Bone marrow (tissue), 2 donors: ENCODE measurements at places on chromosomes 5 and 9.
A peak's percentile ranks its signal among the peaks of the same experiment; 100 is the strongest.

DNA sequence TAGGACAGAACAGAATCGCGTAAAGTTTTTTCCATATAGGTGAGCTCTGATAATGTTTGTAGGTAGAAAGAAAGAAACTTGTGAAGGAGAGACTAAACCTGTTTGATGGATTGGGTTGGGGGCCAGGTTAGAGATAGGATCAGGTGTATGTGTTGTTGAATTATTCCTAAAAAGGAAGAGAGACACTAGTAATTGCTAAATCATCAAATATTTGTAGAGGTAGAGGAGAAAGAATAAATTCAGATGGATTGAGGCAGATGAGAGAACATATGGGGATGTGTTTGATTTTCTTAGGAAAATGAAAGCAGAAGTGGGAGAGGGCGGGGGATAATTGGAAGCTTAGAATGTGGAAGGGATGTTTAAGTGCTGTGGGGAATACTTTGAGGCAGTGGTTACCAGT, 7.7 kb downstream of the ZCCHC7 start:
- DNase-seq = no peak

- DNase-seq = no peak
These were observed 23.4 kb upstream of the MAMDC2 start for GRCh38 chr9:70020217-70020616.

- no peak for DNase-seq
These were observed 1068.5 kb upstream of the CDH10 start for GRCh38 chr5:25713259-25713658.

DNA sequence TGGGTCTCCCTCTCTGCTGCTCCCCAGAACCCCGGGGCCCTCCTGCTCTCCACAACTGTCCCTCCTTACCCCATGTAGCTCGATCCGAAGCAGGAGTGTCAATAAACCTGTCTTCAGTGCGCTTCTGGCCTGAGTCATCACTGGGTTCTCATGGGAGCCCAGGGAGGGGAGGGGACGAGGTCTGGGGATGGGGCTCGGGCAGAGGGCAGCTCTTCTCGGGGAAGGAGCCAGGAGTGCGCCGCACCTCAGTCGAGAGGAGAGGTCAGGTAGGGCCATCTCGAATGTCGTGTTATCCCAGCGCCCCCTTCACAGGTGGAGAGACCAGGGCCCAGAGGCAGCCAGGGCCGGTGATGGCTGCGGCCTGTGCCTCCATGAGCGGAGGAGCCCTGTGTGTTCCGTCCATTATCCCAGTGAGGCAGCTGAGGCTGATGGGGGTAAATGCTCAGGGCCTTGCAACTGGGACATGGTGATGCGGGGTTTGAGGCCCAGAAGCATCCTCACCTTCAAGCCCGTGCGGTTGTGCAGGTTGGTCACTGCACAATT, 52.1 kb downstream of the LRSAM1 start:
- DNase-seq = no peak

- DNase-seq = no peak
These were observed 134.7 kb downstream of the CDH6 start for GRCh38 chr5:31328040-31328733.

DNA sequence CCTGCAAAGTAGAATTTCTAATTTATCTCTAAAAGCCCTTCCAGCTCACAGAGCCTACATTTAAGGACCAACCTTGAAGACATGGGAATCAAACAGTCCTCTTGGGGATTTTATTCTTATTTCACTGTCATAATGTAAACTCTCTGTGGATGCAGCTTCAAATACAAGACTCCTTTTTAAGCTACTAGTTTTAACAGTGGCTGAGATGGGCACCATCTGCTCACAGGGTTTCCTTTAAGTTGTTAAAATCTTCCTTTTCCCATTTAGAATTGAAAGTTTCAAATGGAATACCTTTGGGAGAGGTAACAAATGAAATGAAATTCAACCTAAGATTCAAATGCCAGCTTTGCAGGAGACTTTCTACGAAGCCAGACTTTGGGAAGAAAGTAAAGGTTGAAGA, 243.7 kb downstream of the GLIS3 start:
- DNase-seq = no peak

DNA sequence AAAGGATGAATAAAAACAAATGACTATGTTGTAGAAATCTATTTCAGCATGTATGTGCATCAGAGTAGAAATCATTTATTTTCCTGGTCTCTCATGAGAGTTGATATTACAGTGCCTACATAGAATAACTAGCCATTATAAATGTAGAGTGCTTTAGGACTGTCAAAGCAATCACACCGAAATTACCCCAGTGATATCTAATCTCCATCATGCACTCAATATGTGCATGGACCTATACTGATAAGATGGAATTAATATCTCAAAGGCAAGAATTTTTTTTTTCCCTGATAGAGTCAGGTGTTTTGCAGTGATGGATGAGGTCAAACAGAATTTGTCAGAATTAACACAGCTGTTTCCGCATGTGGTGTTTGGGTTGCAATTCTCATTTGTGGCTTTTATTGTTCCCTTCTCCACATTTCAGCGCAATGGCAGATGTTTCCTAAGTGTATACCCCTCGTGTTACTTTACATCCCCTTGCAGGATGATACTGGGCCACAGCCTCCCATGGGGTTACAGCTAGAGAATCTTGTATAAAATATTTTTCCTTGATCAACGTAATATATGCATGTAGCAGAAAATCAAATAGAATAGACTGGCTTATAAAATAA, 298.8 kb downstream of the RASEF start:
- DNase-seq = peak; percentile 94

GRCh38 chr5:158127536-158127935, 268.6 kb upstream of the CLINT1 start:
- no peak for DNase-seq

DNA sequence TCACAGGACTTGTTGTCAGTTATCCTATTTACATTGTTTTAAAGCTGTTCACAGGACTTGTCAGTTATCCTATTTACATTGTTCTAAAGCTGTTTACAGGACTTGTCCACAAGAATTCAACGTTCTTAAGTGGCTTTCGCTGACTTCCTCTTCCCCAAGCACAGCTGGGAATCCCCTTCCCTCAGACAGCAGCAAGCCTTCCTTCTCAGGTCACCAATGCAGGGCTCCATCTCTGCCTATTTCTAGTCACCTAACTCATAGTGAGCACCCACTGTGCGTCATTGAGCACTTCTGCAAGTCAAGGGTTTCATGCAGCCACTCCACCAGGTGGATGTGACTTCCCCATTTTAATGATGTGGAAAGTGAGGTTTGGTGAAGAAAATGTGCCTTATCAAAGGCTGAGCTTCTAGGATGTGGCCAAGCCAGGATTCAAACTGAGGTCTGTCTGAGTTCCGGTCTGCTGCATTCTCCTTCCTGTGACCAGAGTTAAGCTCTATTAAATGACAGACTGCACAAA, 109.8 kb upstream of the ZNF462 start:
- peak; percentile 5 for DNase-seq

- DNase-seq = no peak
These were observed 36.7 kb downstream of the SLC27A6 start for GRCh38 chr5:129001841-129002526.

DNA sequence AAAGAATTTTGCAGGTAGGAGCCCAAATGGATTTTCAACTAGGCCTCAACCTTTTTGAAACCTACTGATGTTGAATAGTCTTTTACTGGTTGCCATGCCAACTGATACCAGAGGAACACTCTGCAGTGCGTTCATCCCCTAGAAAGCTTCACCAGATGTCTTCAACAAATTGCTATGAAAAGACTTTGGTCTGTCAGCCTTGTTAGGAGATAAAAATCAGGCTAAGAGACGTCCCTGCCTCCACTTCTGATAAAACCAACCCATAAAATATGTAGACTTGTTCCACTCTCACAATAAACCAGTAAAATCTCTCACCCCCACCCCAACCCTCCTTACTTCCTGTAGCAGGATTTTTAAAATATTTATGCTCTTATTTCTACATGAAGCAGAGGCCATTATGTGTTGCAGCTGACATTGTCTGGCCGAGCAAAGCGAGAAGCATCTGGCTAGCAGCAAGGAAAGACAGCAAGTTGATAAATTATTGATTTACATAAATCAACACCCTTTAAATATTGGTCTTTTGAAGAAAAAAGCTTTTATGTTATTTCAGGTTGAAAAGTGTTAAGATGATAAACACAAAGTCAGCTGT, 428.7 kb downstream of the ISL1 start:
- DNase-seq = no peak

GRCh38 chr5:41083306-41083705, 12.2 kb upstream of the MROH2B start:
- DNase-seq = no peak

DNA sequence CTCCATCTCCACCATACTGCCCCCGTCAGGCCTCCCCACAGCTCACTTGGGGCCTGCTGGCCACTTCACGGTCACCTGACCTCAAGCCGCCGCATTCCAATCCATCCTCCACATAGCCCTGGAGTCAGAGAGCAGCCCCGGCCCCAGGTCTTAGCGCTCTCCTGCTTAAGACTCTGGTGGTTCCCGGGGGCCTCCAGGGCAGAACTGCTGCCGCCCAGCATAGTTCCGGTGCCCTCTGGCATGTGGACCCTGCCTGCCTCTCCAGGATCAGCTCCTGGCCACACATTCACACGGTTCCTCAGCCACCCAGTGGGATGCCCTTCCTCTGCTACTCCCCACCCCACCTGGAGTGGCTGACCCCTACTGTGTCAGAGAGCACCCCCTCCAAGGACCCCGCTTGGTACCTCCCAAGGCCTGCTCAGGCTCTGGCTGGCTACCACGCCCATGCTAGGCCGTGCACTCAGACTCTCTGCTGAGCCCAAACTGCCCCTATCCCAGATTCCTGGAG, 8.7 kb downstream of the PHYKPL start:
- no peak for DNase-seq

DNA sequence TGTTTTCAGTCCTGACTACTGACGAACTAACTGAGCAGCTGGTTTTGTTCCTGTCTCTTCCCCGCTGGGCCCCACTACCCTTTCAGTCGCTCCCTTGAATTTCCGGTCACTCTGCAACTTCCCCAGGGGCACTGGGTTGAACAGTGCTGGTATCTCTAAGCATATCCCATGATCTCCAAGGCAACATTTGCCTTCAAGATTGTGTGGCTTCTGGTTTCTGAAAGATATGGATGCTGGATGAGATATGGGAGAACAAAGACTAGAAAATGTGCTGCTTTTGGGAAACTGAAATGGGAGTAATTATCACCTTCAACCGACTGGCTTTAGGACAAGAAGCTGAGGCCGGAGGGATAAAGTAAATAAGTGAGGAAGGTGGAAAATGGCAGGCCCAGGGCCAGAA, 258.2 kb upstream of the PIK3R1 start:
- no peak for DNase-seq

GRCh38 chr9:5052838-5053237, 67.8 kb downstream of the JAK2 start:
- peak; percentile 8 for DNase-seq

GRCh38 chr9:118644066-118644465, 725.2 kb downstream of the BRINP1 start:
- DNase-seq = no peak

GRCh38 chr5:176528761-176529115, 8.5 kb downstream of the RNF44 start:
- DNase-seq = no peak

GRCh38 chr9:17219261-17219660, 84.4 kb downstream of the CNTLN start:
- no peak for DNase-seq

GRCh38 chr5:75614176-75614575, 2.9 kb downstream of the ANKDD1B start:
- no peak for DNase-seq

- no peak for DNase-seq
These were observed 130.1 kb upstream of the FST start for GRCh38 chr5:53350368-53350767.

DNA sequence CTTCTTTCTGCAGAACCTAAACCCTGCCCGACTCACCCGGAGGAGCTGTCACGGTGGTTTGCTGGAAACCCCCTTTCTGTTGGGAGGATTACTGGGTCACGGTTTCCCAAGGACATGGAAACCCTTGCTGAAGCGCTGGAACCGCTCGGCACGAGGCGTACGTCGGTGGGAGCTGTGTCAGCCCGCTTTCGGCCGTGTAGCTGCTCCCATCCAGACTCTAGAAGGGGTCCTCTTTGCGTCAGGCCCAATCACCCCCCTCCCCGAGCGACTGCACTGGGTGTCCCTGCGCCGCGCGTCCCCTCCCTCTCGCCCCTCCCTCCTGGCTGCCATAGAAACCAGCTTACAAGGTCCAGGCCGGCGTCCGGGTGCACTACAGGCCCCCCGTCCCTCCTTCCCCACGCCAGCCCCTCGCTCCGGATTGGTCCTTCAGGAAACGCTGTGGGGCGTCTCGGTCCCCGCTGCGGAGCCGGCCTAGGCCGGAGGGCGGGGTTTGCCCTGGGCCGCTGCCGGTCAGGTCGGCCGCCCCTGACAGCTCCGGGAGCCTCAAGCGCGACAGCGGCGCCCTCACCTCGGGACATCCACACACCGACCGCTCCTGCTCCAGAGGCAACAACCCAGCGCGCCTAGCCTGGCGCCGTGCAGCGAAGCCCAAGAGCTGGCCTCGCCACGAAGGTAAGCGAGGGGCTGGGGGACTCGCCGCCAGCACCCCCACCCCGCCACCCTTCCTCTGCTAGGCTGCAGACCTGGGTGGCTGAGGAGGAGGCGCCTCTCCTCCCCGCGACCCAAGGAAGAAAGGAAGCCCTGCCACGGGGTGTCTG, at the start of gene NIM1K:
Gene NIM1K, plus strand, starts transcription at position 486 of the 818 bp plus-strand sequence. CDS start 53,551 bp downstream, outside the sequence.
- DNase-seq = no peak

- no peak for DNase-seq
These were observed 17.6 kb downstream of the RGMB start for GRCh38 chr5:98791001-98791519.

DNA sequence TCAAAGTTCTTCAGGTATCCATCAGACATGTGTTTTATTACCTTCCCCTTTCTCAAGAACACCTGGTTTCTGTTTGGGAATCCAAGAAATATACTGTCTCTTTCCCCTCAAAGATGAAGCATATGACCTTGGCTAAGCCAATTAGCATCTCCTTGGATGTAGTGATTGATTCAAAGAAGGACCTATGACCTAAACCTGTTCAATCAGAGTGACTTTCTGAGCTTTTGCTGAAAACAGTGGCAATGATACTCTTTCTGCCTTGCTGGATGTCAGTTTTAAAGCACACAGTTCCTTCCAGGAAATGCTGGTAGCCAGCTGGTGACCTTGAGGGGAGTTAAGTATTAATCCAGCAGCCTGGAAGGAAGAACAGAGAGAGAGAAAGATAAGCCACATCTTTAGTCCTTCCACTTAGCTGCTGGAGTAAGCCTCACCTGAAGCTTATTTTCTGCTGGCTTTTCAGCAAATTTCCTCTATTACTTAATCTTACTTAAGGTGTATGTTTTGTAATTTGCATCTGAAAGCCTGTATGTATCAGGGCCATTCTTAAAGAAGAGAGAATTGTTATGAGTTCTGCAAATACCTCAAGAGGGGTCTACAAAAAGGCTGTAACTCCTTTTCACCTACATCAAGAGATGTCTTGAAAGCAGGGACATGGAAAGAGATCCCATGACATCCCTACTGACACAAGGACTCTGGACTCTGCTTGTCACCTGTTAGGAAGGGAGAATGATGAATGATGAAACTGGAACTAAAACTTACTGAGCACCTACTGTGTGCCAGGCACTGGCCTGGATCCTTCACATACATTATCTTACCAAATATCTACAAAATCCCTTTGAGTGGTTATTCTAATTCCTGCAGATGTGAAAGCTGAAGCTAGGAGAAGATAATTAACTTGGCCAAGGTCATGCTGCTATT, 35.2 kb upstream of the PIK3R1 start:
- no peak for DNase-seq
